Fibroblast of lung (primary cell): ENCODE measurements at places on chromosomes 1 and 21. TPM values are rescaled to one million over a fixed set of nuclear protein-coding genes. Genes with fewer than 3 reads are reported as not detected.

Gene CLCA4
- not detected in 2 replicates for total RNA-seq

Gene CFHR2
- total RNA-seq, result not detected in 2 replicates

Gene CHIA
- total RNA-seq, result not detected in 2 replicates

Gene FHAD1
- total RNA-seq, result 0.66 and 0.77 TPM in 2 replicates

Gene TIAM1
- total RNA-seq, result under 0.01 and 0.51 TPM in 2 replicates

DNA sequence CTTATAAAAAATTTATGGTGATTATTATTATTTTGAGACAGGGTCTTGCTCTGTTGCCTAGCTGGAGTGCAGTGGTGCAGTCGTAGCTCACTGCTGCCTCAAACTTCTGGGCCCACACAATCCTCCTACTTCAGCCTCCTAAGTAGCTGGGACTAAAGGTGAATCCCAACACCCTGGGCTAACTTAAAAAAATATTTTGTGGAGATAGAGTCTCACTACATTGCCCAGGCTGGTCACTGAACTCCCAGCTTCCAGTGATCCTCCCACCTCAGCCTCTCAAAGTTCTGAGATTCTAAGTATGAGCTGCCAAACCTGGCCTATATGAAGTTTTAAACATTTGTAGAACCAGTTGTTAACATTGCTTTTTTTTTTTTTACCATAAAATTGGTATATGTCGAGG is 18.2 kb downstream of the NFIA start:
- no peak for DNase-seq

GRCh38 chr1:59748123-59748522 is 66.6 kb upstream of the HOOK1 start:
- no peak for DNase-seq

GRCh38 chr21:45153358-45154318 is 79.3 kb downstream of the ADARB1 start:
- peak; percentile 18 for DNase-seq

- no peak for DNase-seq
Observed at GRCh38 chr1:53500204-53501064, 41.2 kb downstream of the DMRTB1 start.

- no peak for DNase-seq
Observed at GRCh38 chr1:36636206-36636605, 153.5 kb upstream of the CSF3R start.

GRCh38 chr1:209870151-209870831 is 42.5 kb downstream of the UTP25 start:
- DNase-seq, result peak; percentile 55

DNA sequence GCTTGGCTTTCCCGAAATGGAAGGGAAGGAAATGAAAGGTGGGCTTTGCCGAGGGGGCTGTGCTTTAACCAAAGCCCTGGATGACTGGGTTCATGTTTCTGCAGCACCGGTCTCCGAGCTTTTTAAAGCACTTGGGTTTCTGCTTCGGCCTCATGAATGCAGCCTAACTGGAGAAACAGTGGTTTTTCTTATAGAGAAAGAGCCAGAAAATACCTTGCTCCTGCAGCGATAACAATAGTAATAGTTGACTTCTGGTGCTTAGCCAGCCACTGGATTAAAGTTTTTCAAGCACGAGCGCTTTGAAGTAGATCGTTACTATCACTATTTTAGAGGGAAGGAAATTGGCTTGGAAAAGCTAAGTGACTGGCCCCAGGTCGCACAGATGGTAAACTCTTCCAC is 500 bp upstream of the DOCK7 start:
- peak; percentile 43 for DNase-seq

DNA sequence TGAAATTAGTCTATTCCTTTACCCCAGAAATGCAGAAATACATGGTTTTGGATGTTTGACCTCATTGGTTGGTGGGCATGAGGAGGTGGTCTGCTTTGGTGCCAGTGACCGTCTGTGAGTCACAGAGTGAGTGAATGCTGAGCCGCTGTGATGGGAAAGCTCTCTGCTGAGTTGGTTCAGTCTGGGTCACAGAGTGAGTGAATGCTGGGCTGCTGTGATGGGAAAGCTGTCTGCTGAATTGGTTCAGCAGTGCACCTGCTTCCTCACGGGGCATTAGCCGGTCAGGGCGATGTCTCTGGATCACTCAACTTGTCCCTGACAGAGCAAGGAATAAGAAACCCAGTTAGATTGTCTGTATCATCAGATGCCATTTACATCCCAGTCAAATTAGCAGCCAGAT is 40.8 kb downstream of the ADARB1 start:
- no peak for DNase-seq

GRCh38 chr1:156726549-156727226 is 1.6 kb upstream of the METTL25B start:
- peak; percentile 70 for DNase-seq

DNA sequence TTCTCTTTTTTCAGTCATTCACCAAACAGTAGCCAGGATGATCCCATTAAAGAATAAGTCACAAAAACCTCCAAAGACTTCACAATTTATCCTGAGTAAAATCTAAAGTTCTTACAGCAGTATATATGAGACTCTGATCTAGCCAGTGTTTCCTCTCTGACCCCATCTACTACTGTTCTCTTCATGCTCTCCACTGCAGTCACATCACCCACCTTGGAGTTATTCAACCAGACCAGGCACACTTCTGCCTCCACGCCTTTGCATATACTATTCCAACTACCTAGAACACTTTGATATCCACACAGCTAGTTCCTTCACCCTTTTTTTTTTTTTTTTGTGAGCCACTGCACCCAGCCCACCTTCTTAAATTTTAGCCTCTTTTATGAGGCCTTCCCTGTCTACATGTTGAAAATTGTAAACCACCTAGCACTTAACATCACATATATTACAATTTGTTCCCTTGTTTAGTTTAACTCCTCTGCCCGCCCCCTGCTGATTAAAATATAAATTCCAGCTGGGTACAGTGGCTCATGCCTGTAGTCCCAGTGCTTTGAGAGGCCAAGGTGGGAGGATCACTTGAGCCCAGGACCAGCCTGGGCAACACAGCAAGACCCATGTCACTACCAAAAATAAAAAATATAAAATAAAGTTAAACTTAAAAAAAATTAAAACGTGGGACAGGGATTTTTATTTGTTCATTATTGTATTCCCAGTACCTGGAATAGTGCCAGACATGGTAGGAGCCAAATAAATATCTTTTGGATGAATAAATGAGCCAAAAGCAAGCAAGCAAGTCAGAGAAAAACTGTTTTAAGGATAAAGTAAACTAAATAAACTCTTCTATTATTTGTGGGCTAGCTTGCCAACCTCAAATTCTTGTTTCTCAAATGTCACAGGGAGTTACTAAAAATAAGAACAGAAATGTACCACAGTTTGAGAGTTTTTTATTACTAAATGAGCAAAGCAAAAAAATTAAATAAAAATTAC is 35.2 kb upstream of the MUTYH start:
- peak; percentile 22 for DNase-seq

GRCh38 chr1:150572918-150573647 is 6.3 kb downstream of the MCL1 start:
- DNase-seq, result no peak
